ENCODE measurements at places on chromosomes 6 and 20.

GRCh38 chr6:24749297-24749696 lies 25.4 kb upstream of the GMNN start:
- DNase-seq: no peak

DNA sequence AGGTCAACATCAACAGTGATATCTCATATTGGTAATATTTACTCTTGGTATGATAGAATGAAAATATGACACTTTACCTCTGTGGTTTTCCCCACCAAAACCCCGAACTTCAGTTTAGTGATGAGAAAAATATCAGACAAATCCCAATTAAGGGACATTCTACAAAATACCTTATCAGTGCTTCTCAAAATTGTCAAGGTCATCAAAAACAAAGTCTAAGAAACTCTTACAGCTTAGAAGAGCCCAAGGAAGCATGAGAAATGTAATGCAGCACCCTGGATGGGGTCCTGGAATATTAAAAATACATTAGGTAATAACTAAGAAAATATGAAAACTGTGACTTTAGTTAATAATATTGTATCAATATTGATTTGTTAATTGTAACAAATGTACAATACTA lies 148.3 kb upstream of the TFAP2D start:
- no peak for DNase-seq

DNA sequence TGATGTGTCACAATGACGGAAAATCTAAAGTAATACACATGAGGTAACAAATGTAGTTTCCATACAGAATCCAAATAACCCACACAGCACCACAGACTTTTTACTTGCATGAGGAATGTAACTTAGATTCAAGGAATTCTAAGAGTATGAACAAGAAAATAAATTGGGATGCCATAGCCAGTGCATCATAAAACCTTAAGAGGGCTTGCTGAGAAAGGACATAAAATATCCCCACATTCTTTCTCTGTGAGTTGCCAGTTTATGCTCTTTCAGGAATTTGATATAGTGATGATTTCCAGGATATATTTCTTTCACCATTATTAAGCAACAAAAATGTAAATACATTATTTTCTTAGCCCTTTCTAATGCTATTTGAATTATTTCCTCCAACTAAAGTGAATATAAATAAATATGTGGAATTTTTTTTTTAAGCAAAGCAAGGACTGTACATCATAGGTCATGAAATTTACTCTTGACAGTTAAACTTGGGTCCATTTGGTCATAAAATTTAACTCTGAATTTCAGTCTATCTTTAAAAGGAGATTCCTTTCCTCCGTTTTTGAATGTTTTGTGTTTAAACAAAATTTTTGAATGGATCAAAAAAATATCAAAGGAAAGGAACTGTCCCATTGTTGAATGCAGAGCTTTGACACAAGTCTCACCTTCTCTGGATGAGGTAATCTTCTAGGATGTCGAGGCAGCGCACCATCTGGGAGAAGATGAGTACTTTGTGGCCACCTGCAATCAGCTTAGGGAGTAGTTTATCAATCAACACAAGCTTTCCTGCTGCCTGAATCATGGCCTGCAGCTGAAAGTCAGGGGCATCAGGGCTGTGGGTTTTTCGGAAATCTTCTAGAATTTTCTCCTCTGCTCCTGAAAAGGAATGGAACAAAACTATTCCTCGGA lies 116.3 kb upstream of the EMILIN3 start:
- no peak for DNase-seq

GRCh38 chr6:37576336-37576737 lies 76.6 kb upstream of the CCDC167 start:
- peak; percentile 50 for DNase-seq

Measured in ELF-1 (cell line).